Mammary epithelial cell (primary cell): ENCODE measurements at places on chromosomes 3 and 15. TPM values are rescaled to one million over a fixed set of nuclear protein-coding genes. Genes with fewer than 3 reads are reported as not detected.

DNA sequence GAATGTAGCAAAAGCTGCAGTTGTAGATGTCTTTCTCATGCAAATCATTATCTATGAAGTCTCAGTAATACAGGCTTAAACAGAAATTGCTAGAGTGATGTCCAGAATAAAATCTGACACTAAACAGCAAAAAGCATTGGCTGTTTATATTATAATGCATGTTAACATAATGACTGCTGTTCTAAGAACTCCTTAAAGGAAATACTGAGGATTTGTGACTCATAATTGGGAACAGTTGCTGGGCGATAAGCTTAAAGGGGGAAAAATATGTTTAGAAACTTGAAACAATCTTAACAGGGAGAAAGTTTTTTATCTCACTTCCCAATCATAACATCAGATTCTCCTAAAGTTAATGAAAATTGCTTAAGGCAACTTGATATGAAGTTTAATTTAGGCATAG is 17.5 kb downstream of the TIPARP start:
- peak; percentile 36 for DNase-seq

RGMA gene
- 0.83 TPM for total RNA-seq

OR5K2 gene
- not detected in 2 replicates for total RNA-seq

- DNase-seq, result no peak
These were observed 86.9 kb downstream of the CBLB start for GRCh38 chr3:105781871-105782270.

CIDEC gene
- not detected in 2 replicates for total RNA-seq
